GDM1 (cell line): ENCODE measurements at places on chromosomes 5 and 9.

GRCh38 chr5:108910627-108911026 is 162.9 kb downstream of the FER start:
- no peak for DNase-seq

DNA sequence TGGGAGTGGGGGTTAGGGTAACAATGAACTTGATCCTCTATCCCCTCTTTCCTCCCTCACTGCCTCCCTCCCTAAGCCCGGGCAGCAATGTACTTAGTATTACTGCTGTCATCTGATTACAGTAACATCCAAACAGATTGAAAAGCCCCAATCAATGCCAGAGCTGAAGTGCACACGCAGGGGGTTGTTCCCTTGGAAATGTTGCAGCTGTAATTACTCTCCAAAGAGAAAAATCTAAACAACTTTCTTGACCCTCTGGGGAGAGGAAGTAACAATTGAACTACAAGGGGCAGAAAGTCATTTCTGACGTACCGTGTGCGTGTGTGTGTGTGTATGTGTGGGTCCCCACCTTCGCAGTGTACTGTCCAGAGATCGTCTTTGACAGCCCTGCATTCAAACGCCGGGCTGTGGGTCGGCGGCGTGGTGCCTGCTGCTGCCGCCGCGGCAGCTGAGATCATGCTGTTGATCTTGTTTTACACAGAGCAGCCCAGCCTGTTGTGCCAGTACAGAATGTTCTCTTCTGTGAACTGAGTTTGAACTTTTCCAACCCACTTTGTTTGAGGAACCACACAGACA is 66.0 kb upstream of the KLF9 start:
- no peak for DNase-seq

- no peak for DNase-seq
These were observed 253.1 kb downstream of the NPR3 start for GRCh38 chr5:32964261-32964660.

GRCh38 chr5:68336200-68336599 is 120.6 kb downstream of the PIK3R1 start:
- DNase-seq, result no peak

DNA sequence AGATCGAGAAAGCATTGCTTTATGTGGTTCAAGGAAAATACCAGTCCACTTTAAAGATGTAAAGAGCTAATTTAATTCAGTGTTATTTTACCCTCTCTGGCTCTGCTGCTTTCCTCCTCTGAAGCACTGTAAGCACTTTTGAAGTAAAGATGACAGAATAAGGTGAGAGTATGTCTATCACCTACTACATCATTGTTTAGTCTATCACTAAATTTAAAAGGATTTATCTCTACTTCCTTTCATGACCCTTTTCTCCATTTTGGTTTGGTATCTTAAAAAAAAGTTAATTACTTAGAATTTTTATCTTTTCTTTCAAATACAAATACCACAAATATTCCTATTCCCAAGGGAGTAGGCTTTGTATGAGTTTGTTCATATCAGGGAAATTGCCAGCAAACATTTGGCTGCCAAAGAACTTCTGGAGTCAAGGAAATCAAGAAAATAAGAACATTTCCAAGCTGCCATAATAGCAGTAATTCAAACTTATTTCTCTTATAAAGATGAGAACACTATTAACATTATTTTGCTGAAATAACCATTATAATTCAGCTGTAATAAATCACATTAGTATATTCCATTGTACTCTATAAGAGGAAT is 77.8 kb downstream of the SLC38A9 start:
- DNase-seq, result no peak

DNA sequence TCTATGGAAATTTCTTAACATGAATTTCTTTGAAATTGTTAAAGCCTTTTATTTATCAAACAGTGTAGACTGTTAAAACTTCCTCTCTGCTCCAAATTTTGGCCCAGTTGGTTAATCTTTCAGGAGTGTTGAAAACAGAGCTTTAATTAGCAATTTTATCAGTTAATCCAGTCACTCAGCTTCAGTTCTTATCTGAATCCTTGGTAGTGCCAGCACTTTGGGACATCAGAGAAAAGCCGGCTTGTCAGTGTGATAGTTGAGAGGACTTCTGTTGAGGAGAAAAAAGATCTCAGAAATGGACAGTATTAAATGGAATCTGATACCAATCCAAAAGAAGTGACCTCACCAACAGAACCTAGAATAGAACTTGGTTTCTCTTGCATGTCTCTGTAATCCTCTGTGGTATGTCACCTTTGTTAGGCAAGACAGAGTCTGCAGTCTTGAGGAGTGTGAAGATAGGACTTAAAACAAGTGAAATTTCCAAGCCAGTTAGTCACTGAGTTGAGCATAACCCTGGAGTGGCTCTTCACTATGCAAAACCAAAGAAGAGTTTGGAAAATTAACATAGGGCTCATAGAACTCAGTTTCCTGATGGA is 251.8 kb downstream of the NNT start:
- DNase-seq, result no peak

GRCh38 chr9:129162497-129163197 is 15.4 kb downstream of the IER5L start:
- DNase-seq, result no peak

DNA sequence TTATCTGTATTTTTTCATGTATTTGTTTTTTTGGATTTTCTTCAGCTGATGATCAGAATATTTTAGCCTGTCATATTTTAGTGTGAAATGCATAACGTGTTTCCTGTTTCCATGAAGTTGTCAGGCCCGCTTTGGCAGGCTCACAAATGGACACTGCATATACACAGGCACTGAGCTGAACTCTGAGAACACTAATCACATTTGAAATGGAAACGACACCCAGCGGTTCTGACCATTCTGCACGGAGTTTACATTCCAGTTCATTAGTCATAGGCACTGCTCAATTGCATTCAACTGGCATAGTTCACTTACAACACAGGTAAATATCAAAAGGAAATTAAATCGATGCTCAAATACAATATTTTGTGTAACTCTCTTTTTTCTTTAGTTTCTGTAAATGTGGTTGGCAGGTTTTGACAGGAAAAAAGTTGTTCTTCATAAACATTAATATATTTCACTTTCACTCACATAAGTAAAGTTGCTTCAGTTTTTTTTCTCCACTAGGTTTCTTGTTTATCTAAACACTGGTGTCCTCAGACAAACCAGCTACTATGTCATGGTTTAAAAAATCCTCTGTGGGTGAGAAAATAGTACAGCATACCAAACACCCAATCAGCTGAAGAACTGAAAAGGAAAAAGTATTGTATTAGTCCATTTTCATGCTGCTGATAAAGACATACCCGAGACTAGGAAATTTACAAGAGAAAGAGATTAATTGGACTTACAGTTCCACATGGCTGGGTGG is 559.0 kb upstream of the DAP start:
- no peak for DNase-seq

GRCh38 chr5:2169850-2170760 is 287.4 kb upstream of the IRX4 start:
- no peak for DNase-seq

- no peak for DNase-seq
These were observed 298.3 kb downstream of the BNC2 start for GRCh38 chr9:16572005-16572734.

DNA sequence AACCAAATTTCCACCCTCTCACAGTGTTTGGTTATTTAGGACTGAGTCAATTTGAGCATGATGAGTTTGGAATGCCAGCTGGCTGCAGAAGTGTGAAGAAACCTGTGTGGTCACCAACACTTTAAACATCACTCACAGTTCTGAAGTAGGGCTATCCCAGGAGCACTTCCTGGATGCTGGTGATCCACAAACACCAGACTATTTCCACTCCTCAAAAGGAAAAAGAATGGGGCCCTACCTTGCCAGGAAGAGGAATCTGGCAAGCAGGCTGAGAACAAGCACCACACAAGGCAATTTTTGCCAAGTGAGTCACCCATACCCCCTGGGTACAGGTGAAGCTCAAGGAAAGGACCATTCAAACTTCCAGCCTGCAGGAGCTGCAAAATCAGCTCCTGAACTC is 294.2 kb upstream of the PTGER4 start:
- DNase-seq, result no peak

DNA sequence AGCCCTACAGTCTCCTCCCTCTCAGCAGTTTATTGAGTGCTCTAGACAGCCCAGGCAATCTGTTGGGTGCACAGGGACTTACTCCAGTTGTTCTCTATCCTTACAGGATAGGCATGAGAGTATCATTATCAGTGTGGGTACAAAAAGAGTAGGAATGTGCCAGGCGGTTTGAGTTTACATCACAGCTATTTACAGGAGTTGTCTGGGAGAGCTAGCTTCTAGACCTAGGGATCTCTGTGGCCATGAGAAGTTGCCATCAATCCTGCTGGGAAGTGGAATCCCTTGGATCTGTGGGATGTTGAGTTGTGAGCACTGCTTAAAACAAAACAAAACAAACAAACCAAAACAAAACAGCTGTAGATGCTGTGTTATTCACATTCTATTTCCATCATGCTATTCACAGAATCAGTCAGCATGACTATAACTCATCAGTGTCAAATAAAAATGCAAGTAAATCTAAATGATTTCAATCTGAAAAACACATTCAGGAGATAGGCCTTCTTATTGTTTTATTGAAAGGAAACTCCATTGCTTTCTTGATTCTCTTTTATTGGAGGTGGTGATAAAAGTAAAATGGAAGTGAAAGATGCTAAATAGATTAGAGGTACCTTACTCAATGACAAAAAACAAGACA is 552.4 kb upstream of the ZNF608 start:
- no peak for DNase-seq

- no peak for DNase-seq
These were observed 13.9 kb downstream of the RAI14 start for GRCh38 chr5:34669931-34670516.

DNA sequence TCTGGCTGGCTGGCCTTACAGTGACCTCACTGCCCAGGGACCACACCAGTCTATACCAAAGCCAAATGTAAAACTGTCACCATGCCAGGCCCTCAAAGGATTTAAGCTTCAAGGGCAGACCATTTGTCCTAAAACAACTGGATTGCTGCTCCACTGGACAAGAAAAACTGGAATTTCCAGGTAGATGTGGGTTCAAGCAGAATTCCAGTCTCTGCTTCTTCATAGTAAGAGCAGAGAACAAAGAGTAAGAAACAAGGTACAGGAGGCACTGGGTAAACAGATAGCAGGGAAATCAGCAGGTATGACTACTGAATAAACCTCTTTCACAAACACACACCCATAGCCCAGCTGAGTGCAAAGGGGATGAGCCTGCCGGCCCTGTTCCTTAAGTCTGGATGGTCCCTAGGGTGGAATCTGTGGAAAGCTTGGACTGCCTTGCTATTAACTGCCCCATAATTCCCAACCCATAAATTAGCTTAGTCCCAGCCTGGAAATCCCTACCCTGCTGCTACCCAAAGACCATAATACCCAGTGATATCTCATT is 5.5 kb downstream of the B4GALT1 start:
- DNase-seq, result no peak

DNA sequence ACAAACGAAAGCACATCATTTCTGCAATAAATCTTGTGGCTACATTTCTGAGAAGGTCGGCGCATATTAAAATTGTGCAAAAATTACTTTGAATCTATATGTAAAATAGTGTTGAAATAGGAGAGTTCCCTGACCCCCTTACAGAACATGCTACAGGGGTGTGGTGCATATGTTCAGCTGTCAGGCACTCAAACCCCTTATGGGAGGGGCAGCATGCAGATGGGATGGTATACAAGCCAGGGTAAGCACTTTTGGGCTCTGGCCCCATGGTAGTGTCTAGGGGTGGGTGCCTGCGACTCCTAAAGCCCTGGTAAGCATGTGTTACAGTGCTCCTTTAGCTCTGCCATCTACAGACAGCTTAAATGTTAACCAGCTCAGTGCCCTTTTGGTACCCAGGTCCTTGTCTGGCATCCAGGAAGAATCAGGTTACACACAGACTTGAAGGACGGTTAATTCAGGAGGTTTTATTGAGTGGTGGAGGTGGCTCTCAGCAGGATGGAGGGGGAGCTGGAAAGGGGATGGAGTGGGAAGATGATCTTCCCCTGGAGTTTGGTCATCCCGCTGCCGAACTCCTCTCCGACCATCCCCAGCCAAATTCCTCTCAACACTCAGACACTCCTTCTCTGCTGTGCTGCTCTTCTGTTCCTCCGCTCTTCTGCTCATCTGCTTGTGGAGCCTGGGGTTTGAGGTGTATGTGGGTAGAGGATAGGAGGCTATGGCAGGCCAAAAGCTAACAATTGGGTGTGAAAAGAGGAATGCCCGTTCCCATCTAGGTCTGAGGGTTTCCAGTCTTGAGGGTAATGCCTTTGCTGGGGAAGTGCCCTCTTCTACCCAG is 84.6 kb upstream of the RASEF start:
- no peak for DNase-seq

DNA sequence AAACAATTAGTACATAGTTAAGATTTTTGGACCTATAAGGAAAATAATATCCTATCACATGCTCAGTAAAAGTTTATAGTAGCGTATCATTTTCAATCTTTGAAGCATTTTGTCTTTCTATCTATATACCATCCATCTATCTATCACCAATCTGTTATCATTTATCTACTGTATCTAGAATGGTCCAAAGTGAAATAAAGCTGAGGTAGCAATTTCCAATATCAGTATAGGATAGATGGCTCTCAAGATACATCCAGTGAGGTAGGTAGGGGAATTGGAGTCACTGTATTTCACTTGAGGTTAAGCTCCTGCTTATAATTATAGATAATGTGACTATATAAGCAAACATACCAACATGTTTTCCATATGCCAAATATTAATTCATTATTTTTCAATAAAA is 889.1 kb upstream of the CTNND2 start:
- no peak for DNase-seq

GRCh38 chr9:114126247-114127060 is 27.4 kb upstream of the KIF12 start:
- DNase-seq, result no peak

GRCh38 chr5:133117912-133118445 is 66.2 kb downstream of the HSPA4 start:
- no peak for DNase-seq

- no peak for DNase-seq
These were observed 24.6 kb downstream of the SPARC start for GRCh38 chr5:151661968-151662732.

- DNase-seq, result no peak
These were observed 563 bp upstream of the FGF10 start for GRCh38 chr5:44389823-44390143.

- no peak for DNase-seq
These were observed 60.8 kb downstream of the HINT1 start for GRCh38 chr5:131104169-131104808.

GRCh38 chr5:118862596-118862995 is 125.8 kb downstream of the DTWD2 start:
- no peak for DNase-seq

DNA sequence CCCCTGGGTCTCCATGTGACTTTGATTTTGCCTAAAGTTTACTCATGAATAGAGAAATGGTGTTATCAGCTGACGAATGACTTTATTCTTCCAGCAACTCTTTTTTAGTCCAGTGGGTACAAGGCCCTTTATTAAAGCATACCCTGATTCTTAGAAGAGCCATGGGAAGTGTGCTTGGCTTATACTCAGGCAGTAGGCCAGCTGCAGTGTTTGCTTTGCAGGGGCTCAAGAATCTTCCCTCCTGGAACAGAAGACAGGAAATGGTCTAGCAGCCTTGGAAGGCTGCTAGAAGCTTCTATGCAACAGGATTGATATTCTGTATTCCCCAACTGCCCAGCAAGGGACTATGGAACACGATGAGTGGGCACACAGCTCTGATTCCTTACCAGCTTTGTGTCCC is 73.4 kb upstream of the PLPP6 start:
- no peak for DNase-seq
